ENCODE measurements at places on chromosomes 1 and 21.

DNA sequence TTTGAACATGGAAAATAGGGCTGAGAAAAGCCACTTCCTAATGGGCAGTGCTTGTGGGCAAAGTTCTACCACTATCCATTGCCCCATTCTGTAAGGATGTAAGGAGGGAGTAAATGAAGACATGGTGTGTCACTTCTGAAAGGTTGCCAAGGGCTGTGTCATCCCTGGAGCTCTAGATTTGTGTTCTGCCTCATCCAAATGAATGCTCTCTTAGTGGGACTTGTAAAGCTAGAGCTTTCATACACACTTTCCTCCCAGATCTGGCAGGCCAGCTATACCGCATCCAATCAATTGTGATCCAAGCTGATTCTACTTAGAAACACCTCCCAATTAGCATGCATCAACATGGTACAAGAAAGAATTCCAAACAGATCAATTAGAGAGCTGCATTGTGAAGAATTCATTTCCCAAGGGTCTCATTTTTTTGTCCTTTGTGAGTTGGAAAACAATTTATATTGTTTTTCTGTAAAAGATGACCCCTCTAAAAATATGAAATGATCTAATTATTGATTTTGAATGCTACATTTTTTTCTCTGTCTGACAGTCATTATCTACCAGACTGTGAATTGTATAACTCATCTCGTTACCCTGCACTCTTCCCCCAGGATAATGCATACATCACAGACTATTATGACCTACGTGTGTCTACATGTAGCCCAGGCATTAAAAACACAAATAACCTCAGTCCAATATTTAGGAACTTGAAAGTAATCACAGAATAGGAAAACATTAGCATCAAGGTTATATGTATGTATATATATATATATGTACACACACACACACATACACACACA lies 117.1 kb upstream of the DUSP10 start:
- no peak for DNase-seq

GRCh38 chr1:56336982-56337381 lies 242.4 kb downstream of the PLPP3 start:
- DNase-seq, result no peak

GRCh38 chr1:183633676-183634343 lies 1.8 kb downstream of the ARPC5 start:
- DNase-seq, result no peak

DNA sequence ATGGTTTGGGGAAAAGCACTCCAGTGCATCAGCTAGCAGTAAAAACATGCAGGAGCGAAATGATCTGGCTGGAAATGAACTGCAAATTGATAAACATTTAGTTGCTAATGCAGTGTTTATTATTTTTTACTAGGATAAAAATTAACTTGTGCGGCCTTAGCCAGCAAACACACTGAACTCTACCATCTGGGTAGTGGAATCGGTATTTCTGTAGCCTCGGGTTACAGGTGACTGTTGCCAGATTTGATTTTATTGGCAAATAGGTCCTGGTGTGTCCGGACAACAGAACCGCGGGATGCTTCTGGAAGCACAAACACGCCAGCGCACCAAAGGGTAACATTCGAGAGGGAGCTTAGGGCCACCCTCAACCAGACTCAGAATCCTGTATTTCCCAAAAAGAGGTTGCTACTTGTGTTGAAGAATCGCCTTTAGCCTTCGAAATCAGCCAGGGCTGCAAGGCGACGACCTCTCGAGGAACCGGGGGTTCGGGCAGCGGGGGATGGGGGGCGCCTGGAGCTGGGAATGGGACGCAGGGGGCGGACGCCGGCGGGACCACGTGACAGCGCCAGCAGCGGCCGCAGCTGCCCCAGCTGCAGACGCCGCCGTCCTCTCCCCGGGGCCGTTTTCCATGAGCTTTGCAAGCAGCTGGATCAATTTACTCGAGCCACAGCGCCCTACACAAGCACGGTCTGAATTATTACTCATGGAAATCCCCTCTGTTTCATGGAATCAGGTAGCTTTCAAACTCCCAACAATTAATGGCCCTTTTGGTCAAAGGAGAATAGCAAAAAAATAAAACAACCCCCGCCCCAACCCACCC lies 158.8 kb downstream of the TOMM20 start:
- peak; percentile 76 for DNase-seq

- DNase-seq, result no peak
Measured at GRCh38 chr21:35036465-35037383, 12.4 kb downstream of the RUNX1 start.

DNA sequence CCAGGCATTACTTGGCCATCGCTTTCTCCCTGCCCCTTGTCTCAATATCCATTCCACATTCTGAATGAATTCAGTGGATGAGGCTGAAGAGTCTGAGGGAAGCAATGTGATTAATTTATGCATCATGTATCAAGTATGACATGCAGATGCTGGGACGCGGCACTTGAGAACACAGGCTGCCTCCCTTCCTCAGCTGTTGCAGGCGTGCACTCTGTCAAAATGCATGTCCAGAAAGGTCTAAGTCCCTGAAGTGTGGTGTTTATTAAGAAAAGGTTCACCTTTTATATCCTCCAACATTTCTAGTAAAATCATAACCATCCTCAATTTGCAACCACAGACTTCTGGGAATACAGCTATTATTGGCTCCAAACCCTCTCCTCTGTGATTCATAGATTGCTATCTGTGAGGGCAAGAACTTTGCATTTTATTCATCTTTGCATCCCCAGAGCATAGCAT lies 22.6 kb upstream of the RAB3GAP2 start:
- DNase-seq, result no peak

- DNase-seq, result no peak
Measured at GRCh38 chr1:1578371-1578940, 3.8 kb upstream of the SSU72 start.

DNA sequence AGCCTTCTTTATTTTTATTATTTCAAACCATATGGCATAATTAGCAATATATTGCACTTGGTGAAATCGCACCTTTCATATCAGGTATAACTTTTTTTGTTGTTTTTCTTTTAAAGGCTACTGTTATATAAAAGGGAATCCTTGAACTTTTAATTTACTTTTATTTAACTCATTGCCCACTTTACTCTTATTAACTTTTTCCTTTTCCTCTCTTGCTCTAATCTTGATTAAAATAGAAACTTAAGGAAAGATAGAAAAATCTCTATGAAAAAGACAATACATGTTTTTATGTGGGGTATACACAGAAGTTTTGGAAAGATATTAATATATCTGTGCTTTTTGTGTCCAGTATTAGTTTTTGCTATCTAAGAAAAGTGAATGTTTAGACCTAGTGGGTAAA lies 805.8 kb downstream of the USP25 start:
- DNase-seq, result no peak

- no peak for DNase-seq
Measured at GRCh38 chr1:159066108-159066507, 10.5 kb downstream of the AIM2 start.

DNA sequence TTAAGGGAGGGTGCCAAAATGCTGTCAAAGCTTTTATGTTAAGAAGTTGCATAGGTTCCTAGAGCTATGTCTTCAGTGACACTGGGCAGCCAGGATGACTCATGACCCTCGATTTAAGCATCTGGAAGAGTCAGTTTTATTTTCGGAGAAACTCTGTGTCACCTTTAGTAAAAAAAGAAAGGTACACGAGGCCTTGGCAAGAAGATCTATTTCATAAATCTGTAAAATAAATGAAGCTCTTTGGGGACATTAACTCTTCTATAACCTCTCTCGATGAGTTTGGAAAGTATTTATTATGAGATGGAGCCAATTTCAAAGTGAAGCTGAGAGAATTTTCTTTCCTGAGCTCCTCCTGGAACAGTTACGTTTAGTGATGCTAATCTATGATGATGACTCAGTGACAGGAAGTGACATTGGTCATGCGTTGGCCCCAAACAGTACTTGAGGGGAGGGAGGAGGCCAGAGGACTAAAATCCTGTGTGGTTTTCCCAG lies 156.5 kb downstream of the HLX start:
- no peak for DNase-seq

Data from WTC11 (cell line).